ENCODE measurements at places on chromosomes 7 and 10.
A peak's percentile ranks its signal among the peaks of the same experiment; 100 is the strongest.

DNA sequence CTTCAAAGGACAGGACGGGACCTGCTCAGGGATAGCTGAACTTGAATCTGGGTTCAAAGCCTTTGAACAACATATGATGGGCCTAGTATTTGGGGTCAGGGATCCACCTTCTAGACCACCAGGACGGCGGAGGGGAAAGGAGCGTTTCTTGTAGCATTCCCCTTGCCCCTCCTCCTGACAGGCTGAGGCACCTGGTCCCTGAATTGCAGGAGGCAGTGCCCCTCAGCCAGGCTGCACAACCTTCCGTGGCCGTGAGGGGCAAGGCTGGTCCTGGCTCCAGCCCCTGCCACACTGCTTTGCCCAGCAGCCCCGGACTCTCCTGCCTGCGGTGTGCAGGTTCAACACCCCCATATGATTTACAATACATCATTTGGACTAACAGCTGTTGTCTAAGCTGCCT is 58.1 kb downstream of the INSIG1 start:
- no peak for DNase-seq

DNA sequence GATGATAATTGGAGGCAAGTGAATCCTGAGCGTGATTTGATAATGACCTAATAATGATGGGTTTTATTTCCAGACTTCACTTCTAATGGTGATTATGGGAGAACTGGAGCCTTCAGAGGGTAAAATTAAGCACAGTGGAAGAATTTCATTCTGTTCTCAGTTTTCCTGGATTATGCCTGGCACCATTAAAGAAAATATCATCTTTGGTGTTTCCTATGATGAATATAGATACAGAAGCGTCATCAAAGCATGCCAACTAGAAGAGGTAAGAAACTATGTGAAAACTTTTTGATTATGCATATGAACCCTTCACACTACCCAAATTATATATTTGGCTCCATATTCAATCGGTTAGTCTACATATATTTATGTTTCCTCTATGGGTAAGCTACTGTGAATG is 79.6 kb downstream of the CFTR start:
- DNase-seq: no peak

GRCh38 chr10:132305654-132306342 is 2.0 kb downstream of the STK32C start:
- no peak for DNase-seq

DNA sequence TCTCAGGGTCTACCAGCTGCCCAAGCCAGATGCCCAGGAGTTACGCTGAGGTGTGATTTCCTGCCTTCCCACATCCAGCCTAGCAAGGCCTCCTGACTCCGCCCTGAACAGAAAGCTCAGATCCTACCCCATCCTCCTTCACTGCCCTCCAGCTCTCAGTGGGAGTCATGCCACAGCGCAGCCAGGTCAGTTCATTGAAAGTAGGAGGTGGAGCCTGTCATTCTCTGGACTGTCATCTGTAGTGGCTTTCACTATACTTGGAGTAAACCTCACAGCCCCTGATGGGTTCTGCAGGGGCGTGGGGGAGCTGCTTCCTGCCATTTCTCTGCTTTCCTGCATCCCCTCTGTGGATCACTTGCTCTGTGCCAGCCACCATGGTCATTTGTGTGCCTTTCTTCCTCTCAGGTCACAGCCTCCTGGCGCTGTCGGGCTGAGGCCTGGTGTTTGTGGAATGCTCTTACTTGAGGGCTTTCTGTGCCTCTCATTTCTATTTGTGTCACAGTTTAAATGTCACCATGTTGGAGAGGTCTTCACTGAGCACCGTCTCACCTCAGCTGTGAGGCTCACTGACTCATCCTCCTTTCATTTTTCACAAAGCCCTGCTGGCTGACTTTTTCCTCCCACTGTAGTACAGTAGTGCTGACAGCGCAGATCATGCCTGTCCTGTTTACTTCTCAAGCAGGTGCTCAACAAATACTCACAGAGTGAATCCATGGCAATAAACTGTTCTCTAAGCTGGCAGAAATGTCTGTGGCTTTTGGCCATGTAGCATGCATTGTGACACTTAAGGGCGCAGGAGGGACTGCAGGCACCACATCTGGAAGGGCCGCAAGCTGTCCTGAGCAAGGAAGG is 61.0 kb upstream of the TMEM248 start:
- DNase-seq: no peak

- no peak for DNase-seq
These were observed 6.8 kb downstream of the ARL5B start for GRCh38 chr10:18665815-18666558.

GRCh38 chr10:124739119-124739921 is 4.9 kb downstream of the FAM53B start:
- DNase-seq: no peak

GRCh38 chr7:81014266-81014665 is 95.4 kb upstream of the SEMA3C start:
- DNase-seq: no peak

GRCh38 chr7:3033581-3033980 is 10.1 kb downstream of the CARD11 start:
- DNase-seq: no peak

DNA sequence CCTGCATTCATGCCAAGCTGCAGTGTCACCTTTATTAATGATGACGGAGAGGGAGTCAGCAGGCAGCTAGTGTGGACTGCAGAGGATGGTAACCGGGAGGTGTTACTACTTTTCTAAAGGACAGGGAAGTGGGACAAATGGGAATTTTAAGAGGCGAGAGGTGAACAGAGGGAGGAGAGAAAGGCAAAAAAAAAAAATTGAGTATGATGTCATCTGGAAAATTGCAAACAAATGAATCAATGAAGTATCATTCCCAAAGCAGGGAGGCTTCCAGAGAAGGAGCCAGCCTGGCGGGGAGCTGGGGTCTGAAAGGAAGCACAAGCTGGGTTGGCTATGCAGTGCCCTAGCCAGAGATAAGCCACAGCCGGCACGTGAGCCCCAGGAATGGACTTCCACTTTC is 12.9 kb downstream of the FRG2B start:
- DNase-seq: no peak

DNA sequence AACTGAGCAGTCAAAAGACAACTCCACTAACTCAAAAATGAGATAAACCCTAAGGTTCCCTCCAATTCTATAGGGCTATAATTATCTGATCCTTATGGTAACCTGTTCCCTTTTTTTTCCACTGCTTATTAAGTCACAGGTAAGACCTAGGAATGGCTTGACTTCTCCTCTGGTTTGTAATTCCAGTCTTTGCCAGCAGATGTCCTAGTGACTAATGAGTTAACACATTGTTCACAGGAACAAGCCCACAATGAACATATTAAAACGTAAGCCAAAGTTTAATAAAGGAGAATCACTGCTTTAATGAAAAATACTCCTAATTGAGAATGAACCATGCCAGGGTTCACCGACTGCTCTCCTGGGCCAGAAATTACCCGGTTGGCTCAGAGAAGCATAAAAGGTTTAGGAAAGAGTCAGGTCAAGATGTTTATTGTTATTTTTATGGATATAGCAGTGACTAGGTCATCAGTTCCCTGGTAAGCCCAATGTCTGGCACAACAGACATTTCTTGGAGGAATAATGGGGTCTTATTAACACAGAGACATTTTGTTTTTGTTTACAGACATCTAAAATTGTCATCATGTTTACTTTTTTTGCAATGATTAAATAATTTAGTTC is 120.1 kb downstream of the ELAPOR2 start:
- DNase-seq: peak; percentile 92

DNA sequence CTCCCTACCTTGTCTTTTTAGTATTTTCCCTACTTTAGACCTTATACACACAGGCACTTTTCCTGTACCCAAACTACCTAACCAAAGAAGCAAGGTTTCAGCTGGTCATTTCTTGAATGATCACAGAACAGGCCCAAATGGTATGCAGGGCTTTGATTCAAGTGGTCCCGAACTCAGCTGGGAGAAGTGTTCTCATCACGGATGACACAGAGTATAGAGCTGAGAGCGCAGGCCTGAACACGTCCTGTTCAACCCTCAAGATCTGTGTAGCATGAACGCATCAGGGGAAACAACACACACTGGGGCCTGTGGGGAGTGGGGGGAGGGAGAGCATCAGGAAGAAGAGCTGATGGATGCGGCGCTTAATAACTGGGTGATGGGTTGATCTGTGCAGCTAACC is 318.2 kb downstream of the SFMBT2 start:
- DNase-seq: no peak

DNA sequence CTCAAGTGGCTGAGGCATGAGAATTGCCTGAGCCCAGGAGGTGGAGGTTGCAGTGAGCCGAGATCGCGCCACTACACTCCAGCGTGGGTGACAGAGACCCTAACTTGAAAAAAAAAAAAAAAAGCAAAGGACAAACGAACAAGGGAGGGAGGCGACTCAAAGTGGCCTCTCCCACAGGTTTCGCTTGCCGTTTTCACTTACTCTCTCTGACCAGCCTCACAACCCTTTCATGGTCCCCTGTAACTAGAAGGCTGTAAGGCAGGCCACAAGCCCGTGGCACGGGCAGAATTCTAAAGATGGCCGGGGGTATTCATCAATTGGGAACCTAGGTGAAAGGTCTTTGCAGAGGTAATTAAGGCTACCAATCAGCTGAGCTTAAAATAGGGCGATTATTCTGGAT is 25.5 kb downstream of the GNA12 start:
- DNase-seq: no peak

- DNase-seq: no peak
These were observed 56.8 kb upstream of the SVIL start for GRCh38 chr10:29691564-29692072.

DNA sequence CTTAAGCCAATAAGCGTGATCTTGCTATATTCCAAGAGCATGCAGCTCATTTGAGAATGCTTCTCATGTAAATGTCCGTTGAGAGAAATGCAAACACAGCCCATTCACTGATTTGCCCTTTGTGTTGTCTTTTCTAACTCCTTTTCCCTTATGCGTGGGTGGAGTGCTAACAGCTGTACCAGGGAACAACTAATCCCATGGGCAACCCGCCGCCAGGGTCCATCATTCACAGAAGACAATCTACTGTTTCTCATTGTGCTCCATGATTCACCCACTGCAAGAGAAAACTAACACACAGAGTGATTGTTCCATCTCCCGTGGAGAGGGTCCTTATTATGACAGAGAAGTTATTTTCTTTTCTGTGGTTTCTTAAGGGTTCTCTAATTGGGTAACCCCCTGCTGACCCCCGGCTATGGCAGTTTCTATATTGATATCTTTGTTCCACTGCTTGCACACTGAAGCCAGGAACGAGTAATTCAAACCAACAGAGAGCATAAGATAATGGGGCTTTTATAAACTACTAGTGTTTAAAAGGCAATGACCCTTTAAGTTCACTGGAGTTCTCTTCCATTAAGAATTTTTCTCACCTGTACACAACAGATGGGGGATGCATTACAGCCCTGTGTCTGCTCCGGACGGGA is 298.7 kb downstream of the BAMBI start:
- DNase-seq: no peak

- DNase-seq: no peak
These were observed 9.0 kb downstream of the EPHB4 start for GRCh38 chr7:100818366-100818765.

- no peak for DNase-seq
These were observed 51.4 kb downstream of the CELF2 start for GRCh38 chr10:11068861-11069633.

- no peak for DNase-seq
These were observed at the start of gene PRKG1 for GRCh38 chr10:51074238-51075028. PRKG1 (plus strand) TSS chr10:51074487.

GRCh38 chr7:34596887-34597286 is 61.1 kb upstream of the NPSR1 start:
- DNase-seq: peak; percentile 54

DNA sequence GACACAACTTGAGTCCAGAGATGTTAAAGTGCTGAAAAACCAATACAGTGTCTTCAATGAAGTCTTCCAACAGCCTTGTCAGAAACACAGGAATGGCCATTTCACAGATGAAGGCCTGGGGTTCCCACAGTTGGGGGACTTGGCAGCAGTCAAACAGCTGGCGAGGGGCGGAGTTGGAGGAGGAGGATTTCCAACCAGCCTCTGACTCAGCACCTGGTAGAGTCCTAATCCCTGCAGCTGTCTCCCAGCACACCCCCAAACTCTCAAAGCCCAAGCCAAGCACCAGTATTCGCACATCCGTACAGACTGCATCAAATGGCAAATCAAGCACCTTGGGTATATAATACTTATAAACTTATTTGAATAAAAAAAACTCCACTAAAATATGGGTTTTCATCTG is 28.0 kb downstream of the CTBP2 start:
- no peak for DNase-seq

GRCh38 chr7:22005151-22005550 is 59.5 kb upstream of the CDCA7L start:
- DNase-seq: no peak

DNA sequence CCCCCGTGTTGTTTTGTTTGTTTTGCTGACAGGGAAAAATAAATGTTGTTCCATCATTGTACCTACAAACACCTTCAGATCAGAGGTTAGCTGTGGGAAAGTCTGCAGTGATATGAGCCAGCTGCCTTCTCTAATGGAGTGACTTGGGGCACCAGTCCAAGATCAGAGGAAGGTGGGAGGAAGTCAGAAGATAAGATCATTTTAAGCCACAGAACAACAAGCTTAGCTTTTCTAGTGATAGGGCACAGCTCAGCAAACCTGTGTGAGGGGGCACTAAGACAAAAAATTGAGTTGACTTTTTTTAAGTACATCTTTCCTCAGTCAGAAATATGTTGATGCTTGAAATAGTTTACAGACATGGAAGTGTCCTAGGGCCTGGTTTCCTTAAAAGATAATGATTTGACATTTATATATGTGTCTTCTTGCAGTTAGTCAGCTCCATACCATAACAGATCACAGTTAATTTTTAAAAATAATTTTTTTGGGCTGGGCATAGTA is 240.3 kb upstream of the KAT6B start:
- peak; percentile 35 for DNase-seq

- no peak for DNase-seq
These were observed 262.6 kb upstream of the NEBL start for GRCh38 chr10:21159669-21160068.

DNA sequence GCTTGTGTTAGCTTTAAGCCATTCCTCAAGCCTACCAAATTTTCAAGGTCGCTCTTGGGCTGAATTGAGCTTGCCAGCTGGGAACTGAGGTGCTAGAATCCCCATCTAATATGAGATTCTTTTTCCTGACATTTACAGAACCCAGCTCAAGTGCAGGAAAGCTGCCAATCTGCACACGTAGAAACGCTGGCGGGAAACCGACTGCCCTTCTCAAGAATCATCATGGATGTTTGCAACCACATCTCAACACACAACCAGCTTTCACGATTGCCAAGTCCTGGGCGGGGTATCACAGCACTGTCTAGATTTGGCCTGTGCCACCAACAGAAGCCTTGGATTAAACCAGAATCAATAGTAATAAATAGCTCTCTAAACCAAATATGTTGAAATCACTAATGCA is 203.7 kb downstream of the DIP2C start:
- no peak for DNase-seq

GRCh38 chr7:95318501-95319100 is 5.7 kb downstream of the PON1 start:
- DNase-seq: no peak
